NCI-H2029 (cell line): ENCODE measurements at places on chromosomes 16 and 17.

DNA sequence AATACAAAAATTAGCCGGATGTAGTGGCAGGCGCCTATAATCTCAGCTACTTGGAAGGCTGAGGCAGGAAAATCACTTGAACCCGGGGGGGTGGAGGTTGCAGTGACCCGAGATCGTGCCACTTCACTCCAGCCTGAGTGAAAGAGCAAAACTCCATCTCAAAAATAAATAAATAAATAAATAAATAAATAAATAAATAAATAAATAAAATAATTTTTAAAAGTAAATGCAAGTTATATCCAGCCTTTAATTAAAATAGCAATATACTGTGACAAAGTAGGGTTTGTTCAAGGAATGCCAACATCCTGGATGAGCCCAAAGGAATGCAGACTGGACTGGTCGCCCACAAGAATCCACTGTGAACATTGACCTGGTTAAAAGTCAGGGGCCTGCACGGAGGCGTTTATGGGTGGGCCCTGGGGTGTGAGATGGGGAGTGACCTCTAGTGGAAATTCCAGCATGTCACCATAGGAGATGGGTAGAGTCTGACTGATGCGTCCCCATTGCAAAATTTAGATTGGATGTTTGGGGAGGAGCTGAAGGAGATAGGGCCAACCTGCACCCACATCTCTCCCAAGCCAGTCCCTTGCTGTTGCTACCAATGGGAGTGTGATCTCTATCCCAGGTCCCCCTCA lies 9.7 kb upstream of the PIK3R5 start:
- no peak for DNase-seq

GRCh38 chr17:49959183-49959935 lies 9.6 kb upstream of the DLX4 start:
- no peak for DNase-seq

DNA sequence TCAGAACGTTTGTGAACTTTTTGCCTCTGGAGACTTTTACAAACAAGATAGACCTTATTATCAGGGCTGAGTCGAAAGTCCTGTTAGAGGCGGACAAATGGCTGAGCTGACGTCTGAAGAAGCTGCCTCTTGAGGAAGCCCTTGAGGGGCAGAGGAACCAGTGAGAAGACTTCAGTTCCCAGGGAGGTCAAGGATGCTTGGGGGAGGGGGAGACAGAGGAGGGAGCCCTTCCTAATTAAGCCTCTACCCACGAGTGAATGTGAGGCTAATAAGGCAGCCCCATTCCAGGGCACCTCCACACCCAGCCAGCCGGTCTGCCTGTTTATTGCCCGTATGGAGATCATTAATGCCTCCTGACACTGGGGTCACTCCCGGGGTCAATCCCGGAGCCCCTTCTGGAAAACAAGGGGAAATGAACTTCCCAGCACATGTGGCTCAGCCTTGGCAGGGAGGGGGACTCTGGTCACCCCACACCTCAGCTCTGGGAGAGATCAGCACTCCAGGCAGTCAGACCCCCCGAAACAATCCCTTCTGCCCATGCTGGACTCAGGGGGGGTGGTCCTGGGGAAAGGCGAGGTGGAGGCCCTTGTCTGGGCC lies 9.2 kb upstream of the TBX4 start:
- no peak for DNase-seq

- no peak for DNase-seq
Observed at GRCh38 chr17:30196504-30196903, 39.0 kb downstream of the SLC6A4 start.

DNA sequence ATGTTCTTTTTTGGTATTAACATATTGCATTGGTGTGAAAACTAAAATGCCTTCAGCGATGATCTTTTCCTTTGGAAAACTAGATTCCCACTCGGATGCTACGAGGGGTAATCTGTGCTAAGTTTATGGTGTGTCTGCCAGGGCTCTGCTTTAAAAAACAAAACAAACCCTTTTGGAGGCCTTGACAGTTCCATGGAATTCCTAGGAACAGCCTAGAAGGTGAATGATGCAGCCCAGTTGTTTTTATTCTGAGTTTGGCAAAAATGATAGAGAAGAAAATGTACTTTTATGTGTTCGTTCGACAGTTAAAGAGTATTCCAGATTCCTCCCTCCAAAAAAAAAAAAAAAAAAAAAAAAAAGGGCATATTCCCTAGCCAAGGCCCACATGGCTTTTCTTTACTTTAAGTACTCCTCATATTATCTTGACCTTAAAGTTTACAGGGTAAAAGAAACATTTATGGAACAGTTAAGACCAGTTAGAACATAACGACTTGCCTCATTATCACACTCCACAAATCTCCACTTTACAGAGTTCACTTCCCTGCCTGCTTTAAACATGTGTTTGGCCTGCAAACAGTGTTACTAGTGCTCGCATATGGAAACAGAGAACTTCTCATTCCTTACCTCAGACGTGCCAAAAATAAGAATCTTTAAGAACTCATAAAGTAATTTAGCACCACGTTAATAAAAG lies 159.1 kb downstream of the WWOX start:
- DNase-seq, result no peak

DNA sequence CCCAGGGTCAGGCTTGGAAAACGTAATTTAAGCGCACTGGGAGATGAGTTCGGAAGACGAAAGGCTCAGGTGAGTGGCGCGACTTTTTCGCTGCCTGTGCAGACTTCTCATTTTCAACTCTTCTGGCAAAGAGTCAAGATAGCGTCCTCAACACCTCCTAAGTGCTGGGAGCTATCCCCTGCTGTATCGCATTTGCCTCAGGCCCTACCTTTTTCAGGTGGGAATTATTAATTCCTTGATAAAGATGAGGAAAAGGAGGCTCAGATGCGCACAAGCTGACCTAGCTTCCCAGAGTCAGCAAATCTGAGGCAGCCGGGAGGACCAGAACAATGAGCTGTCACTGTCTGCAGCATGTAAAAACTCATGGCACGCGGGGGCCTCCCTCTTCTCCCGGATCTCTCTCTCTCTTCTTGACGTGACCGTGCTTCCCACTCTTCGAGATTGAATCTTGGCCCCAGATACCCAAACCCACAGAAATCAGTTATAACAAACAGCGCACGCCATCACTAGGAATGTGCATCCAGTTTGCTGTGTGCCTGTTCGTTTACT lies 512 bp upstream of the ADAMTS18 start:
- no peak for DNase-seq

DNA sequence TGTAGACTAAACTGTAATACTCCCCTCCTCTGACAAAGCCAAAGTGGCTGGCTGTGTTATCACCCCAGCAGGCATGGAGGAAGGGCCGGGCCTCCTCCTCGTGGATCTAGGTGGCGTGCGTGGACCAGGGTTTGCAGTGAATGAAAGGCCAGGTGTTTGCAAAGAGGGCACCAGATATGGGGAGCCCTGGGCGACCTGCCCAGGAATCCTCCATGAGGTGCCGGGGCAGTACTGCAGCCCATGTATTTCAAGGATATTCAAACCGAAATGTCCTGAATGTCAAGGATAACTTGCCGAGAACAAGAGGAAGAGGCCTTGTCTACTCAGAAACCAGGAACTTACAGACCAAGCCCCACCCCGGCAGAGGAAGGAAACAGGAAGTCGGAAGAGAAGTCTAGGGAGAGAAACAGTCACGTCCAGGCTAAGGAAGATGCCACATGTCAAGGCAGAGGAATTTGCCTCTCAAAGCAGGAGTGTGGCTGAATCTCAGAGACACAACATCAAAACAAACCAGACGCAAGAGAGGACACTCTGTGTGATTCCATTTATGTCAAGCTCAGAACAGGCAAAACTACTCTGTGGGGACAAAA lies 13.7 kb upstream of the OSGIN1 start:
- DNase-seq, result no peak

GRCh38 chr17:19410875-19411620 lies at the start of gene RNF112:
Gene RNF112, plus strand, starts transcription at chr17:19411232. Its CDS starts 177 bp downstream, at chr17:19411409.
- DNase-seq, result no peak

DNA sequence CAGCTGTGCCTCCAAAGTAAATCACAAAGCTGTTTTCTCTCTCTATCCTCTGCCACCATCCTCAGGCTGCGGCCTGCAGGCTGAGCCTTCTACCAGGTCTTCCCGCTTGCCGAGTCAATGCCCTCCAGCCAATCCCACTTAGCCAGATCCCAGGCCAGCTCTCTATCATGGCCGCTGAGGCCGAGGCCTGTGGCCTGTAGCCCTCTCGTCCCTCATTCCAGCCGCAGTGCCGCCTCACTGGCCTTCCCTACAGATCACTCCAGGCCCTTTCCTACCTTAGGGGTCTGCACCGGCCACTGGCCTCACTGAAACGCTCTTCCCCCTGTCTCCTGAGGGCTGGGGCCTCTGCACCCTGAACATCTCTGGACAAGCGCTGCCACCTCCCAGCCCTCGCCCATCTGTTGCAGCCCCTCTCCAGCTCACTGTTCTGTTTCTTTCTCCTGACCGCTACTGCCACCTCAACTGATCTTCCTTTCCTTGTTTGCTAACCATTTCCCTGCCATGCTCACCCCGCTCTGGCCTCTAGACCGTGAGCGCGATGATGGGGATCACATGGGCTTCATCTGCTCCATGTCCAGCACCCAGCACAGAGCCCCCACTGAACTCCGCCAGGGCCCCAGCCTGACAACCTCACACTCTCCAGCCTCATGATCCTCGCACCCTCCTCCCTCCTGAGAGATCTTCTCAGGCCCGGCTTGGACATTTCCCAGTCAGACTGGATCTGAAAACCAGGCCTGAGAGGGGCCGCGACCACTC lies 8.5 kb downstream of the KNOP1 start:
- no peak for DNase-seq

- DNase-seq, result no peak
Observed at GRCh38 chr16:72169708-72170107, 2.2 kb downstream of the PMFBP1 start.

DNA sequence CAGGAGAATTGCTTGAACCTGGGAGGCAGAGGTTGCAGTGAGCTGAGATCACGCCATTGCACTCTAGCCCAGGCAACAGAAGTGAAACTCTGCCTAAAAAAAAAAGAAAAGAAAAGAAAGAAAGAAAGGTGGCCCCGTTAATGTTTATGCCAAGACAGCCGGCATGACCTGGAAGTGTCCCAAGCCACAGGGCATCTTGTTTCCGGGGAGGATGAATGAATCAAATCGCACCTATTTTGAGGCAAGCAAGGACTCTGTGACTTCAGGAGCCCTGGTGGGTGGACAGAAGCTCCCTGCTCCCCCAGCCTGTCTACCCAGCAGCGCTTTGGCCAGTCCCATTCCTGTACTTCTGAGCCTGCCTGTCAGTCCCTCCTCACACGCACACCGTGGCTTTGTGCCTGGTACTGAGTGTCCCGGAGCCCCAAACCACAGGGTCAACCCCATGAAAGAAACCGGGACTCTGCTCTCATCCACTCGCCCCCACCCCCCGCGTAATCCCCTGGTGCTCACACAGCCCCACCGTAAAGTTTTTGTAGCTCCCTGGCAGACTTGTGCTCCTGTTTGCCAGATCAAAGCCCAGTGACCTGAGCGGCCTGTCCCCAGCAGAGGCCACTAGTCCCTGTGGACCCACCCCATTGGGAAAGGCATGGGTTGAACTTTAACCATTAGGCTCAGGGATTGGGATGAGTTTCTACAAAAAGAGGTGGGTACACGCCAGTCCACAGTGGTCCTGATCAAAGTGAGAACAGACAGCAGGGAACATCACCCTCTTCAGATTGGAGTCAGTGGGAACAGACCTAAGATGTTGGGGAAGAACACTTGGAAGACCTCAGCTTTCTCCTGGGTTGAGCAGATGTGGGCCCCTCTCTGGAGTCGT lies 19.3 kb downstream of the CD2BP2 start:
- no peak for DNase-seq

- DNase-seq, result no peak
Observed at GRCh38 chr16:14476183-14476582, 153.9 kb downstream of the PARN start.

- no peak for DNase-seq
Observed at GRCh38 chr16:53692146-53692545, 11.5 kb downstream of the RPGRIP1L start.

- DNase-seq, result no peak
Observed at GRCh38 chr17:43446773-43447172, 37.0 kb upstream of the DHX8 start.

GRCh38 chr17:40561294-40561870 lies 3.9 kb downstream of the CCR7 start:
- no peak for DNase-seq

GRCh38 chr17:16215002-16215272 lies 397 bp downstream of the NCOR1 start:
- no peak for DNase-seq

DNA sequence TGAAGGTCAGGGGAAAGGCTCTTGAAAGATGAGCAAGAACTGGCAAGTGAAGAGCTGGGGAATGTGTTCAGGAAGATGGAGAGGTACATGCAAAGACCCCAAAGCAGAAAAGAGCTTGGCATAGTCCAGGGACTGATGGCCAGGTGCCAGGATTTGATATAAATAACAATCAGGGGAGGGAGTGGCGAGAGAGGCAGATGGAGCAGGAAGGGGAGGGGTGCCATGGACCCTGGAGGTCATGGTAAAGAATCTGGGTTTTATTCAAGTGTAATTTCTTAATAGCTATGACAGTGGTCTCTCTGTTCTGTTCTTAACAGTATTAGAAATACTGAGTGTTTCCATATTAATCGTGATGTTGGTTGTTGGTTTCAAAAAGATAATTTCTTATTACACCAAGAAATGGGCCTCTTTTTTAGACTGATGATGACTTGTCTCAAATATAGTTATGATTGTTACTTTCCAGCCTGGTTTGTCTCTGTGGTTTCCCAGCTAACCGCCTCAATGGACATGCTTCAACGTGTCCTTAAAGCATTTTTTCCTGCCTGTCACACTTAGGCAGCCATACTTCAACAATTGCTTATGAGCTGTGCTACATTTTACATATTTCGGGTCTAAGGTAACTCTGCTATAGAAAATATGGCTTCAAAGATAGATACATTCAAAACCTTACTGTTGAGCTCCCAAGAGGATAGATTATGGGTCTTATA lies 49.4 kb downstream of the MYH10 start:
- DNase-seq, result no peak

DNA sequence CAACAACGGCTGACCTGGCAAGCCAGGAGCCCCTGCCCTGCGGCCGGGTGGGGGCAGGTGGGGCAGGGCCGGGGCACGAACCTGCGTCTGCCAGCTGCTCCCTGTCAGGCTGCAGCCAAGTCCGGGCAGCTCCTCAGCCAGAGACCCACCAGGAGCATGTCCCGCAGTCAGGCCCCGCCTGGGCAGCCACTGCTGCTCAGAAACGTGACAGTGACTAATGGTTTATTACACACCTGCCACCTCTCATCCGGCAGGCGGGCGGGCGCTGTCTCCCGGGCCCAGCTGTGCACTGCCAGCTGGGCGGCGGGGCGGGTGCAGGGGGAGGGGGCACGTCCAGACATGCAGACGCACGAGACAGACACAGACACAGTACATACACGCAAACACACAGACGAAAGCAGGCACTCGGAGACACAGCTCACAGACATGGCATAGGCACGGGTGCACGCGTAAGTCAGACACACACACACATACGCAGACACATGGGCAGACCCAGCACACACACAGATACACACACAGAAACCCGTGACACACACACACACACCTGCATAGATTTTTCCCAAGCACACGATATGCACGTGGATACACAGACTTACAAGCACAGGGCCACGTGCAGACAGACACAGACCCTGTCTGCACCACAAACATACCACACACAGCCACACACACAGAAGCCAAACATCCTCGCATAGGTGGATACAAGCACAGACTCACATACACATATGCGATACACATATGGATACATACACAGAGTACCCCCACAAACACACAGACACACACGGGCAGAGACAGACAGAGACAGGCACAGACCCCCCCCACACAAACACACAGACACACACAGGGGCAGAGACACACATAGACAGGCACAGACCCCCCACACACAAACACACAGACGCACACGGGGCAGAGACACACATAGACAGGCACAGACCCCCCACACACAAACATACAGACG lies 248.3 kb upstream of the CIBAR2 start:
- DNase-seq, result peak; percentile 80

- no peak for DNase-seq
Observed at GRCh38 chr16:87239545-87239944, 77.6 kb downstream of the C16orf95 start.
